ENCODE measurements at places on chromosomes 11 and 22. TPM values are rescaled to one million over a fixed set of nuclear protein-coding genes. Genes with fewer than 3 reads are reported as not detected.

DNA sequence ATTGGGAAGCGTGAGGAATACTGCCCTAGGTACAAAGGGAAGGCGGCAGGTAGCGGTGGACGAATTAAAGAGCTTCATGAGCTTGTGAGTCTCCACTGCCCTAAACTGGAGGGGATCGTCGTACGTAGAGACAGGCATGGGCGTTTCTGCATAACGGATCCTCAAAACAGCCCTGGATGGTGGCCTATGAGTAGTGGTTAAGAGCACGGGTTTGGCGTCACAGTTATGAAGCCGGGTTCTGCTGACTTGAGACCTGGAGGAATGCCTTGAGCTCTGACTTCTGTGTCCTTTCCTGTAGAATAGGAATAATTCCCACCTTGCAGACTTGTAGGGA is 335 bp downstream of the TMEM138 start:
- peak overlapping the region; percentile 100 for H3K4me3 ChIP-seq
- H3K27ac ChIP-seq, result peak overlapping the region; percentile 99
- no peak for DNase-seq
- H3K36me3 ChIP-seq, result peaks cover 3% of the 10 kb centered on the region

The SMTNL1 gene
- total RNA-seq, result not detected

GRCh38 chr11:74012074-74012809 is 3.4 kb upstream of the UCP3 start:
- H3K36me3 ChIP-seq, result peaks cover 16% of the 10 kb centered on the region
- no peak overlapping the region for H3K4me3 ChIP-seq
- peaks cover 16% of the 10 kb centered on the region for H3K4me1 ChIP-seq
- H3K27ac ChIP-seq, result no peak overlapping the region
- H3K27me3 ChIP-seq, result no peaks in the 10 kb centered on the region

GRCh38 chr11:60161107-60161506 is 21.8 kb downstream of the MS4A6A start:
- H3K4me1 ChIP-seq, result no peaks in the 10 kb centered on the region
- no peaks in the 10 kb centered on the region for H3K36me3 ChIP-seq
- no peak overlapping the region for H3K4me3 ChIP-seq
- no peaks in the 10 kb centered on the region for H3K27me3 ChIP-seq
- no peak overlapping the region for H3K27ac ChIP-seq

DNA sequence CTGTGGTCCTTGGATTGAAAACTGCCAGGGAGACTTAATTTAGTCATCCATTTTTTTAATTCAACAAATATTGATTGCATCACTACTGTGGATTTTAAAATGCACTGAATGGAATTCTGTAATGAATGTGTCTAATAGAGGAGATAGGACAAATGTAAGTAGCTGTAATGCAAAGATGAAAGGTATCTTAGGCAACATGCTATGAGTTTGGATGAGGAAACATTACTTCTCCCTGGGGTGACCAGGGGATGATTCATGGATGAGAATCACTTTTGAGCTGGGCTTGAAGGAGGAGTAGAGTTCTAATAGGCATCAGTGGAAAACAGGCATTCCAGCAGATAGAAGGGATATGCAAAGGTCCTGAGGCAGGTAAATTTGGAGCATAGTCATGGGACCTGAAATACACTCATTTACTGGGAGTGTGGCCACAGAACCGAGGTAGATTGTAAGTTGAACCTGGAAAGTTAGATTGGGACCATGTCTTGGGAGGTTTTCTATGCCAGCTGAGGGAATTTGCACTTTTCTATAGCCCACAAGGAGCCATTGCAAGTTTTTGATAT is 43.4 kb downstream of the PKNOX2 start:
- peaks cover 39% of the 10 kb centered on the region for H3K4me1 ChIP-seq
- DNase-seq, result no peak
- H3K27ac ChIP-seq, result no peak overlapping the region
- no peaks in the 10 kb centered on the region for H3K27me3 ChIP-seq
- peaks cover 1% of the 10 kb centered on the region for H3K36me3 ChIP-seq

The DRG1 gene
- 69.0 TPM for total RNA-seq

The ADORA2A gene
- total RNA-seq, result 6.4 TPM

DNA sequence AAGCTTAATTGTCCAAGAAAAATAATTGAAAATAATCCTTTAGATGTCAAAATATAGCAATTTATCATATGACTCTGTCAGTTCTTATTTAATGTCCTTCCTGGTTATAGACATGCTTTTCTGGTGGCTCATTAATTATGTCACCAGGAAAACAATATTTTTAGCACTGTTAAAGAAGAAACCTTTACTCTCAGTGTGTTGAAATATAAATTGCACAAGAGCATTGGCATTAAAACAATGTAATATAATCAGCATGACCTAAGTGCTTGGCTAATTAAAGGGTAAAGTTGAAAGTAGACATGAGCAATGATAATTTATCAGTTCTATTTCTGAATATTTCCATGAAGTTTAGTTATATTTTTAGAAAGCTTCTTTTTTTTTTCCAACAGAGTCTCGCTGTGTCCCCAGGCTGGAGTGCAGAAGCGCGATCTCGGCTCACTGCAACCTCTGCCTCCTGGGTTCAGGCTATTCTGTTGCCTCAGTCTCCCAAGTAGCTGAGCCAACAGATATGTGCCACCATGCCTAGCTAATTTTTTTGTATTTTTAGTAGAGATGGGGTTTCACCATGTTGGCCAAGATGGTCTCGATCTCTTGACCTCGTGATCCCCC is 232.3 kb downstream of the JRKL start:
- peaks cover 3% of the 10 kb centered on the region for H3K36me3 ChIP-seq
- H3K4me1 ChIP-seq, result peaks cover 3% of the 10 kb centered on the region
- H3K27me3 ChIP-seq, result no peaks in the 10 kb centered on the region
- DNase-seq, result no peak
- H3K27ac ChIP-seq, result no peak overlapping the region
- H3K4me3 ChIP-seq, result no peak overlapping the region

- H3K27me3 ChIP-seq, result peaks cover 9% of the 10 kb centered on the region
- no peaks in the 10 kb centered on the region for H3K4me1 ChIP-seq
- H3K36me3 ChIP-seq, result no peaks in the 10 kb centered on the region
- H3K4me3 ChIP-seq, result no peak overlapping the region
These were observed 305.9 kb downstream of the BRD1 start for GRCh38 chr22:49521787-49522224.

DNA sequence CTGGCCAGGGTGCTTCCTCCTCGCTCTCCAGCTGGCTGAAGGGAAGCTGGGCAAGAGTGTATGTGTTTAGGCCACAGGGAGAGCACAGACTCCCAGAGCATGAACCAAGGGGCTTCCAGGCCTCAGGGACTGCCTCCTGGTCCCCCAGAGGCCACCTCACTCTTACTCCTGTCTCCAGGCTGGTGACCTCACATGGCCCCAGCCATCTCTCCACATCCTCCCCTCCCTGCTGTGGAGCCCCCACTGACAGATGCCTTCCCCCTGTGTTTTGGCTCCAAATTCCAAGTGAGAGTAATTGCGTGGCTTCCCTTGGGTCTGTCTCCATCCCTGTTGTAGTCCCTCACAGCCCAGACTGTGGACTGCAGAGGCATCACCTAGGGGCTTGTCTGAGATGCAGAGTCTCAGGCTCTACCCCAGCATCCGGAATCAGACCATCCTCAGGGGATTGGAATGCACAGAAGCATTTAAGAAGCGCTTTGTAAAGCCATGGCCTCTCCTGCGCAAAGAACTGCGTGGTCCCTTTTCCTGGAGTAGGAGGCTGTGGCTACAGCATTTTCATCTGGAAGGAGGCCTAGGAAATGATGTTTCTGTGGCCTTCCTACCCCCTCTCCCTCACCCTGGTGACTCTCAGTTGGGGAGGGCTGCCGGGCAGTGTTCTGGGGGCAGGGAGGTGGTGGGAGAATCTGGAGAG is 91.1 kb downstream of the ATXN10 start:
- DNase-seq, result no peak
- H3K36me3 ChIP-seq, result peaks cover 14% of the 10 kb centered on the region
- H3K27me3 ChIP-seq, result no peaks in the 10 kb centered on the region
- H3K4me3 ChIP-seq, result no peak overlapping the region

The VSTM5 gene
- total RNA-seq, result 0.31 TPM
